ENCODE measurements at places on chromosomes 4 and X.

DNA sequence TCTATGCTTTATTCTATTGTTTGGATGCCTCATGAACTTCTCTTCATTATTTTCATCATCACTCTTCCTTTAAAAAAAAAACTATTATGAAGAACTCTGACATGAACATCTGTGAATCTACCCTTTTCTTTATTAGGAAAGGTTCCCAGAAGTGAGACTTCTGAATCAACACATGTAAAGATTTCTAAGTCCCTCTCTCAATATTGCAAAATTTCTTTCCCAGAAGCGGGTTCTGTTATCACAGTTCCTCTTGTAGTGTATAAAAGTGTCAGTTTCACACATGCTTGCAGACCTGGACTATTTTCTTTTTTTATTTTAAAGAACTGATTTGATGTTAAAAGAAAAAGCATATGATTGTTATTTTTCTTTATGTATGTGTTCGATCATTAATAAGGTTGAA lies 330.8 kb upstream of the KLF3 start:
- DNase-seq: no peak

GRCh38 chr4:82352825-82353366 lies 20.9 kb downstream of the HNRNPD start:
- DNase-seq: no peak

GRCh38 chrX:1592470-1593142 lies 1.2 kb downstream of the AKAP17A start:
- DNase-seq: no peak

GRCh38 chr4:146049802-146050201 lies 111.2 kb upstream of the ZNF827 start:
- DNase-seq: no peak

- DNase-seq: no peak
Observed at GRCh38 chr4:118849867-118850487, 14.1 kb upstream of the SEC24D start.

GRCh38 chr4:116180157-116180601 lies 905.2 kb downstream of the TRAM1L1 start:
- DNase-seq: no peak

DNA sequence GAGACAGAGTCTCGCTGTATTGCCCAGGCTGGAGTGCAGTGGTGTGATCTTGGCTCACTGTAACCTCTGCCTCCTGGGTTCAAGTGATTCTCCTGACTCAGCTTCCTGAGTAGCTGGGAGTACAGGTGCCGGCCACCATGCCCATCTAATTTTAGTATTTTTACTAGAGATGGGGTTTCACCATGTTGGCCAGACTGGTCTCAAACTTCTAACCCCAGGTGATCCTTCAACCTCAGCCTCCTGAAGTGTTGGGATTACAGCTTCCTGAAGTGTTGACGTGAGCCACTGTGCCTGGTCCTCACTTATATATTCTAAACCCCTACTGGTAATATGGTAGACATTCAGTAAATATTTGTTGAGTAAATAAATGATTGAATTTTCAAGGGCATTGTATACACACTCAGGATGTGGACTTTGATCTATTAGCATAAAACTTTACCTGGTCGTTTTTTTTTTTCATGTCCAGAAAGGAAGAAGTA lies 33.0 kb downstream of the MTHFD2L start:
- no peak for DNase-seq

DNA sequence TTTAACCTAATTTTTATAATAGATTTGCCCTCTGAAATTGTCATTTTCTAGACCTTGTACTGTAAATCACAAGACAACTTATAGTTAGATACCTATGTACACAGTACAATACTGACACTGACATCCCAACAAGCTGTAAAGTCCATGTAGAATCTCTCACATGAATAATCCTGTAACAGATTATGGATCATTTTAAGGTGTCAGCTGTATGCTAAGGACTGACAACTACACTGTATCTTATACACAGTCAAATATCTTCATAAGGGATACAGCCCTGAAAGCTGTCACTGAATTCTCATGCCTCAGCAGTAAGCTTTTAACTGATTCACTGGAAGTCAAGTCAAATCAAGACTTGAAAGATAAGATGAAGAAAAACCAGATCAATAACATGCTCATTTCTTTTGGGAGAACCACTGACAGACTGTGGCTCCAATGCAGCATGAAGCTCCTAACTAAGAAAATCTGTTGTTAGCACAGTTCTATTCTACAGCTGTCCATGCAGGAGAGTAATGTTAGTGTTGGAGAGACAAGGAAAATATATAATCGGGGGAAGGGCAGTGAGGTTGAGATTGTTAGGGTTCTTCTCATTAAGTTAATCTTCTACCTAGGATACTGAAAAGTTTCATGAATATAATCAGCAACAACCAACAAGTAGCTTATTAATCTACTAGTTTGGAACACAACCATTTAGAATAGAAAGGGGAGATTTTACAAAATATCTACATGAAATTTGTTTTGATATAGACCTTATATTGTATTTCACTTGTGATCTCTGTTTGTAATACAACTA lies 612.0 kb downstream of the PCDH18 start:
- no peak for DNase-seq

GRCh38 chrX:63930140-63930539 lies 145.1 kb upstream of the ARHGEF9 start:
- DNase-seq: no peak

GRCh38 chrX:104913348-104913747 lies 307.1 kb downstream of the TEX13A start:
- no peak for DNase-seq

DNA sequence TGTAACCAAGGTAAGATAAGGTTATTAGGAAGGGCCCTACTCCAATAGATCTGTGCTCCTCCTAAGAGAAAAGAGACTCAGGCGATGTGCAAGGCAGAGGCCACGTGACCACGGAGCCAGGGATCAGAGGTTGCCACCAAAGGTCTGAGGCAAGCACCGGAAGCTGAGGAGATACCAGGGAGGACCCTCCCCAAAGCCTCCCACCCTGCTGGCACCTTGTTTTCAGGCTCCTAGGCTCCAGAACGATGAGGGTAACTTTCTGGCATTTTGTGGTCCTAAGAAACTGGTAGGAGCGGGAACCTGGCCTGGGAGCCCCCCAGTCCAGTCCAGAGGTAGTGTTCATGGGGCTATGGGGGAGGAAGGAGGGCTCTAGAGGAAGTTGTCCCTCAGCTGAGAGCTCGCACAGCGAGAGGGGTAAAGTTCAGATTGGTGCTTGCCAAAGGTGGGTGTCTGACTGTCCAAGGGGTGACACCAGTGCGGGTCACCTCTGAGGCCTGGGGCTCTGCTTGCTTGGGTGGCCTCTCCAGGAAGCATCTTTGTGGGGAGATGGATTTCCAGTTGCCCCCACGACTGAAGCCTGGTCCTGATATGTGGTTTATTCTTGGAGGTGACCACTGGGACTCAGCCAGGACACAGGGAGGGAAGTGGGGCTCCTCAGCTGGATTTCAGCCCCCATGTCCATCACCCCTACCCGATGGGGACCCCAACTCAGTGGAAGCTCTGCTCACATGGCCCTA lies 7.5 kb upstream of the LETM1 start:
- no peak for DNase-seq

DNA sequence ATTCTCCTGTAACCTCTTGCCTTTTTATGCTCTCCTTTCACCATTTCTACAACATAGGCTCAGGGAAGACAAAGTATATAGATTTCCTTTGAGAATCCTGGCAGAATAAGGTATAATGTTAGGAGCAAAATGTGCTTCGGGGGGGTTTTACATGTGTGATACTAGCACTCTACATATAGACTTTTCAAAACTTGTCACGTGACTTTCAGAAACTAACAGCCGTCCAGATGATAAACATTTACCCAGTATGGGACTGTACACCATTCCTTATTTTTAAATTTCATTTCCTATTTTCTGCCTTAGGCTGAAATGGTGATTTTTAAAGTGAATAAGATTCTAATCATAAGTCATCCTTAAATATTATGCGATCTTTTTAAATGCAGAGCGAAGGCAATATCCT lies 420.4 kb upstream of the PITX2 start:
- no peak for DNase-seq

- DNase-seq: no peak
Observed at GRCh38 chrX:97847885-97848679, 964.4 kb downstream of the RPA4 start.

- no peak for DNase-seq
Observed at GRCh38 chr4:34138385-34138784, 2105.9 kb downstream of the ARAP2 start.

GRCh38 chrX:113510586-113510985 lies 670.0 kb upstream of the AMOT start:
- DNase-seq: no peak

DNA sequence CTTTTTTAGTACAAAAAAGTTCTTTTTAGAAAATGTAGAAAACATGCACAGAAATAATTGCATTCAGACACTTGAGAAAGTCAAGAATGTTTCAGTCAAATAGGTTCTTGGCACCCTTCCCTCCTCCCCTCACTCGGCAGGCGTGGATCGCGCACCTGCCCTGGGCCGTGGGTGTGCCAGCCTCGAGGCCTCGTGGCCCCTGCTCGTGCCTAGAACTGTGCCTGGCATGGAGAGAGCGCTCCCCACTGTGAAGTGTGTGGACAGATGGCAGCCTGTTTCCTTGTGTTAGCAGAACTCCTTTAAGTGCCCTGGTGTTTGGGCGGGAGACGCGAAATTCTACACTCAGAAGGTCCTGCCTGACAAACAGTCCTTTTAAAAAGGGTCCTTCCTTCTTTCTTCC lies 14.7 kb downstream of the RGS12 start:
- no peak for DNase-seq

DNA sequence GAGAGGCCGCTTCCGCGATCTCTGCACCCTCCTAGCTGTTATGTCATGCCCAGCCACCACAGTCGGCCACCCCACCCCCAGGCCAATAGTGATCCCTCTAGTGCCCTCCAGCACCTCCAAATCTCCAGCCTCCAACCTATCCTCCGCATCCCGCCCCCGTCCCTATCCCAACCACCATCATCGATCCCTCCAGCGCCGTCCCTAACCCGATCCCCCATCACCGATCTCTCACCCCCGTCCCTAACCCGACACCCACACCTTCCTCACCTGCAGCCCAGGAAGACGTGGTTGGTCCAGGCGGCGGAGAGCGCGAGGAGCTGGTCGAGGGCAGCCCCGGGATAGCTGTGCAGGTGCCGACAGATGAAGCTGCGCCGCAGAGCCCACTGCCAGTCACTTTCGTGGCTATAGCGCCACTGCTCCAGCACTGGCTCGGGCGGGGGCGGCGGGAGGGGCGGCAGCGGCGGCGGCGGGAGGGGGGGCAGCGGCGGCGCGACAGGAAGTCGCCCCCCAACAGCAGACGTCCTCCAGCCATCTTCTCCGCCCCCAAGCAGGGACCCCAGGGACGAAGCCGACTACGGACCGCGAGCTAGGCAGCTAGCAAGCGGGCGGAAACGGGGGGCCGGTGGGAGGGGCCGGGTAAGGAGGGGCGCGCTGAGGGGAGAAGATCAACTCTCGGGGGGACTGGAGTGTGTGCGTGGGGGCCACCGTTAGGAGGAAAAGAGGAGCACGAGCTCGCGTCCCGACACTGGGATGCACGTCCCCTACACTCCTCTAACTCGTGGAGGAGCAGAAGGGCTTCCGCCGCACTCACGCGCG lies 552 bp downstream of the NKRF start:
- no peak for DNase-seq

GRCh38 chr4:70943114-70943513 lies 40.9 kb downstream of the MOB1B start:
- DNase-seq: no peak

DNA sequence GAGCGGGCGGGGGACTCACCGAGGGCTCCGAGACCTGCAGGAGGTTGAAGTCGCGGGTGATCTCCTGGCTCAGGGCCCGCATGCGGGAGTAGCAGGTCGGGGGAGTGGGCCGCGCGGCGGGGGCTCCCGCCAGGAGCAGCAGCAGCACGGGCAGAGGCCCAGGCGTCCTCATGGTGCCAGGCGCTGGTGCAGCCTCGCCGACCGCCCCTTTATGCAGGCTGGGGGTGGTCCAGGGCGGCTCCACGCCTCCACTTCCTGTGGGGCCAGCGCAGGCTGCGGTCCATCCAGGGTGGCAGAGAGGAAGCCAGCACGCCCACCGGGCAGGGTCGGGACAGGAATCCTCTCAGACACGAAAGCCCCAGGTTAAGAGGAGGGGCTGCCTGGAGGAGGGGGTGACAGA lies at the start of gene CYTL1:
Gene CYTL1 (minus strand): TSS at position 185 of the 400 bp plus-strand sequence. CDS start 13 bp downstream, at position 172.
- no peak for DNase-seq

DNA sequence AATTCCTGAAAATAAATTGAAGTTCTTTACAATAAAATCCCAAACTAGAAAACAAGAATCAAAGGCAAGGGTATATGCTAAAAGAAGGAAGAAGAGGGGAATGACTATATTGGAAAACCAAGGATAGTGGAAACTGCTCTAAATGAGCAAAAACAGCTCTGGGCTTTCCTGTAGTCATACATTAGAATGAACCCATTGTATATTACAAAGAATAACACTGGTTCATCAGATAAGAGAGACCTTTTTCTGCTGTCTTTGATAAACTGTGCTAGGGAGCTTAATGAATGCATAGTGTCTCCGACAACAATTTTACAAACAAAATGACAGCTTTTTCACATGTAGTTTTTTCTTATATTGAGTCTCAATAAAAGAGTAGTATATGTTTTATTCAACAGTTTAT lies 26.6 kb downstream of the TLR2 start:
- DNase-seq: no peak
